ENCODE measurements at places on chromosomes 11 and 22.

GRCh38 chr22:42785706-42786499 is 65.2 kb upstream of the A4GALT start:
- no peak for DNase-seq
- no peaks in the 10 kb centered on the region for H3K4me1 ChIP-seq
- no peak overlapping the region for H3K4me3 ChIP-seq
- H3K36me3 ChIP-seq = no peaks in the 10 kb centered on the region
- no peak overlapping the region for H3K27ac ChIP-seq
- no peaks in the 10 kb centered on the region for H3K27me3 ChIP-seq

- H3K27ac ChIP-seq = no peak overlapping the region
- no peaks in the 10 kb centered on the region for H3K27me3 ChIP-seq
- no peaks in the 10 kb centered on the region for H3K4me1 ChIP-seq
- no peaks in the 10 kb centered on the region for H3K36me3 ChIP-seq
- DNase-seq = no peak
These were observed 13.4 kb downstream of the SLC25A17 start for GRCh38 chr22:40805699-40806203.

DNA sequence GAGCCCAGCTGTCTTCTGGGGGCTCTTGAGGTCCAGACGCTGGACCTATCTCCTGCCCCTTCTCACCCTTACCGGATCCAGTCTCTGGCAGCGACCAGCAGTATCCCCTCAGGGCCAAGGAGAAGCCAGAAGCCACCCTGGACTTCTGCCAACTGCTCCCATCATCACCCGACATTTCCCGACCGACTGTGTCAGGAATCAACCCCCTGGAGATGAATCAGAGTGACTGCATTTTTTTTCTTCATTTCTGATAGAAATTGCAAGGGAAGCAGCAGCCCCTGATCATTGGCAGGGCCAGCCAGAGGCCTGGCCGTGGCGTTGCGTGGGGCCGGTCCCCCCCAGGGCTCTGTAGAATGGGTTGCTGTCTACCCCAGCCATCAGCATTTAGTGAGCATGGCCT is 5.2 kb upstream of the LIF start:
- no peak for DNase-seq
- H3K27ac ChIP-seq = no peak overlapping the region
- peaks cover 30% of the 10 kb centered on the region for H3K27me3 ChIP-seq
- no peaks in the 10 kb centered on the region for H3K36me3 ChIP-seq

GRCh38 chr11:119712459-119713358 is 16.3 kb downstream of the NECTIN1 start:
- no peak overlapping the region for H3K27ac ChIP-seq
- no peaks in the 10 kb centered on the region for H3K4me1 ChIP-seq
- no peaks in the 10 kb centered on the region for H3K36me3 ChIP-seq
- DNase-seq = no peak
- peaks cover 33% of the 10 kb centered on the region for H3K27me3 ChIP-seq
- H3K4me3 ChIP-seq = no peak overlapping the region

GRCh38 chr22:46193898-46194310 is 43.6 kb downstream of the PPARA start:
- no peaks in the 10 kb centered on the region for H3K4me1 ChIP-seq
- H3K27ac ChIP-seq = no peak overlapping the region
- peaks cover 3% of the 10 kb centered on the region for H3K36me3 ChIP-seq
- no peaks in the 10 kb centered on the region for H3K27me3 ChIP-seq

DNA sequence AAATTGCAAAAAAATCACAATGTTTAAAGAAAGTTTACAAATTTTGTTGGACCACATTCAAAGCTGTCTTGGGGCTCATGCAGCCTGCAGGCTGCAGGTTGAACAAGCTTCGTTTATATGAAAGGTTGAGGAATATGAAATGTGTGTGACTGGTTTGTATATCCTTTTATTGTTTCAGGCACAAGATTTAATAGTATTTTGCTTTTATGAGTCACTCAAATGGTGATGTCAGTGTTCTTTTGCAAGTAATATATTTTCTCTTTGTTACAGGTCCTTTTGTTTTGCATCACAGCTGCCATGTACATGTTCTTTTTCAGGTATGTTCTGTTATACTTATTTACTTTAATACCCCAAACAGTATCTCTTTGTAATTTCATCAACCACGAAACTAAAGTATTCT is 198.6 kb downstream of the TMEM135 start:
- no peaks in the 10 kb centered on the region for H3K4me1 ChIP-seq
- H3K27ac ChIP-seq = no peak overlapping the region
- no peak for DNase-seq
- H3K36me3 ChIP-seq = no peaks in the 10 kb centered on the region

DNA sequence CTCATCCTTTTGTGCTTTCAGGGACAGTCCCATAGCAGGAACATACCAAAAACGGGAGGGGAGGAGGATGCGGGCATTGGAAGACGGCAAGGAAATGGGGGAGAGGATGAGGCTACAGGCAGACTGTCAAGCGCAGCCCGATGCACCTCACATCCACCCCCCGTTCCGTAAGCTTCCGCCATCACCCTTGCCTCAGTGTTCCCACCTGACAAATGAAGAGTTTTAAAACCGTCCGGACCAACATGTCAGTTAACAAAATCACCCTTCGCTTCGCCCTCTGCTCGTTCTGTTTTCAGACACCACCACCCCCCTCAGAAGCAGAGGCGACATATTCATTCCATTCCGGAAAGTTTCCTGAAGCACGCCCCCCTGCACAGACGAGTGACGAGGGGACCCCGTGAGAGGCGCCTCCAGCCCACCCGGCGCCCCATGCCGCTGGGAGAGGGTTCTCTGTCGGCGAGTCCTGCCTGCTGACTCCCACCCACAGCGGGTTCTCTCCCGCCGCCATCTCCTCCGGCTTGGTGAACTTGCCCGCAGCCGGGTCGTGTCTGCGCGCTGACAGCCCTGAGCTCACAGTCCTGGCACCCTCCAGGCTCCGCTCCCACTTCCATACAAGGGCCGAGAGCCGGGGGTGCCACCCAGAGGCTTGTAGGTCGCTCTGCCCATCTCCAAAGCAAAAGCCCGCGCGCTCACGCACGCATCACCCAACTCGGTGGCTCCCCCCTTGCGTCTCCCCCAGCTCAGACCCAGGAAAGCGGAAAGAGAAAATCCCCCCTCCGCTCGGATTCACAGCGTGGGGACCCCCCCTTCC is 1.5 kb downstream of the IGSF9B start:
- peaks cover 56% of the 10 kb centered on the region for H3K4me1 ChIP-seq
- no peak for DNase-seq
- peaks cover 61% of the 10 kb centered on the region for H3K27me3 ChIP-seq

GRCh38 chr11:35390737-35391682 is 28.3 kb downstream of the SLC1A2 start:
- no peak for DNase-seq
- peaks cover 5% of the 10 kb centered on the region for H3K4me1 ChIP-seq
- H3K27ac ChIP-seq = no peak overlapping the region
- H3K36me3 ChIP-seq = no peaks in the 10 kb centered on the region
- no peak overlapping the region for H3K4me3 ChIP-seq
- H3K27me3 ChIP-seq = peaks cover 4% of the 10 kb centered on the region

Measured in T-cell (primary cell).